Cardiac septum (tissue), 1 donor: ENCODE measurements at places on chromosomes 7 and 10.
A peak's percentile ranks its signal among the peaks of the same experiment; 100 is the strongest.

DNA sequence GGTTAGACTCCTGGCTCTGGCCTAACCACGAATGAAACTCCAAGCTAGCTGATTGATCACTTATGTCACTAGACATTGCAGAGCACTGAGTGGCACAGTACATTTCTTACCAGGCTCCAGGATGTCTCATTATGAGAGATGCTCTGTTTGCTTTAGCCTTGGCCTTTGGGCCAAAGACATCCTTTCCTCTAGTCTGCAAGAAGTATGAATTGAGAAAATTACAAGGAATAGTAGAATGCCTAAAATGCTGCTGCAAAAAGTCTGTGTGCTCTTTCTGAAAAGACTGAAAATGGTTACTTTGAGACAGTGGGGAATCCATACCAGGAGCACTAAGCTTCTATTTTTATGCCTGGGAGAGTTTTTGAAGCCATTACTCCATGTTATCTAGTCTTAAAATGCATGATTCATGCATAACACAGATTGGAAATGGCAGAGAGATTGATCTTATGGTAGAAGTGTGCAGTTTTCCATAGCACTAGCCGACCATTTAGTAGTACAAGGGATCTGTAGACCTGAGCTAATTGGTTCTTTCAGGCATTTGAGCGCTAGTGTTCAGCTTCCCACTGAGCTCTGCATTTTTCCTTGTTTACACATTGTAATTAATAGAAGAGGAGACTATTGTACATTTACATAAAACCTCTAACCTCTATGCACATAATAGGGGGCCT is 303.8 kb downstream of the PRKG1 start:
- no peak for DNase-seq

DNA sequence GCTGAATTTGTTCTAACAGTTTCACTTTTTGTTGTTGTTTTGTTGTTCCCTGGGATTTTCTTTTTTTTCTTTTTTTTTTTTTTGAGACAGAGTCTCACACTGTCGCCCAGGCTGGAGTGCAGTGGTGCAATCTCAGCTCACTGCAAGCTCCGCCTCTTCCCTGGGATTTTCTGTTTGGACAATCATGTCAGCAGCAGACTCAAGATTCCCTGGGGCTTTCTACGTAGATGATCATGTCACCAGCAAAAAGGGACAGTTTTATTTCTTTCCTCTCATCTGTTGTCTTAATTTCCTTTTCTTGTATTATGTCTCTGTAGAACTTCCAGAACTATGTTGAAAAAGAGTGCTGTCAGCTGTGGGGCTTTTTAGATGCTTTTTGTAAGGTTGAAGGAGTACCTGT is 241.4 kb downstream of the TNS3 start:
- DNase-seq: peak; percentile 39

GRCh38 chr10:80472234-80473095 is 18.4 kb downstream of the TSPAN14 start:
- DNase-seq: peak; percentile 17

GRCh38 chr7:131568970-131569369 is 12.5 kb upstream of the PODXL start:
- no peak for DNase-seq

DNA sequence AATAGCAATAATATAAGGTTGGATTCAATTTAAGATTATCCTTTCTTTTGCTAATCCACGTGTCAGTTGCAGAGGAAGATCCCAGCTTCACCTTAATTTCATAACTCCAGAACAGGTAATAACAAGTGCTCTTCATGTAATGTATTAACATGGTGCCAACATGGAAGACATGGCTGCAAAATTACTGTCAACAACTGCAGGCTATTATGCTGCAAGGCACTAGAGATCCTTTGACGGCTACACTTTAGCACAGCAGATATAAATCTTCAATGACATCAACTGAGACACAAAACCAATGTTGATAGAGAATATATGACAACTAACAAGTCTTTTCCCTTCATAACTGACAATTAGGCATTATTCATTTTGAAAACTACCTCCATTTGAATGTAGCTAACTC is 96.1 kb downstream of the RNF133 start:
- DNase-seq: no peak

DNA sequence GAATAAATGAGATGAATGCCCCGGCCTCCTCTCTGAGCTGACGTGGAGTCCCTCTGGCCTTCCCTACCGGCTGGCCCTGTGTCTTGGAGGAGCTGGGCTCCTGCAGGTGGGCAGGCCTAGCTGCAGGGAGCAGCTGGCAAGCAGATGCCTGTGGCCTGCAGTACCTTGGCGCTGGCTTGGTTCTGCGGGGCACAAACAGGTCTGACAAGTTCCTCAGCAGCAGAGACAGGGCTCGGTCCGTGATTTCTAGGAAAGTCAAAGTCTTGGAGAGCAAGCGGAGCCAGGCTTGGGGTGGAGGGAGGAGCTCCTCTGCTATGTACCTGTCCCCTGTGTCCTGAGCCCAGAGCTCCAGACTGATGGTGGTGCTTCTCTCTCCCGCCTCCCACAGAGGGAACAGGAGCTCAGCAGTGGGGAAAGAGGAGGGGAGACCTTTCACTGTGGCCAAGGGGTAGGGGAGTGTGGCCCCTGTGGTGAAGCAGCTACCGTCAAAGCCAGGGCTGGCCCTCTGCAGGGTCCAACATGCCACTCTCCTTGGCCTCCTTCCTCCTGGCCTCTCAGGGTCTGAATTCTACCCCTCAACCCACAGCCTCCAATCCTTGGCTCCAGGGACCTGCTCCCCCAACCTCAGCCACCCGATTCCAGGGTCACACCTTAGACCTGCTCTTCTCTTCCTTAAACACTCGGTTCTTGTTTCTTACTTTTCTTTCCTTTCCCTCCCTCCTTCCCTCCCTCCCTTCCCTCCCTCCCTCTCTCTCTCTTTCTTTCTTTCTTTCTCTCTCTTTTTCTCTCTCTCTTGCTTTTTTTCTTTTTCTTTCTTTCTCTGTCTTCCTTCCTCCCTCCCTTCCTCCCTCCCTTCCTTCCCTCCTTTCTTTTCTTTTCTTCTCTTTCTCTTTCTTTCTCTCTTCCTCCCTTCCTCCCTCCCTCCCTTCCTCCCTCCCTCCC is 20.1 kb downstream of the MYL10 start:
- no peak for DNase-seq

- no peak for DNase-seq
These were observed 2.9 kb upstream of the MYOZ1 start for GRCh38 chr10:73644015-73644743.

DNA sequence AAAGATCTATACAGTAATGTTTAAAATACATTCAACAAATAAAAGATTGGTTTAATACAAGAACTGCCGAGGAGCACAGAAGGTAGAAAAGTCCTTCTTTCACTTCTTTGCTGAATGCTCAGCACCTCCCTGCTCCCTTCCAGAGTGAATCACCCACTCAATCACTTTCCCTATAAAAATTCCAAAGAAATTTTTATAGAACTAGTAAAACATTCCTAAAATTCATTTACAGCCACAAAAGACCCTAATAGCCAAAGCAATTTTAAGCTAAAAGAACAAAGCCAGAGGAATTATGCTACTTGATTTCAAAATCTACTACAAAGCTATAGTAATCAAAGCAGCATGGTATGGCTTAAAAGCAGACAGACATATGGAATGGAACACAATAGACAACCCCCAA is 320.9 kb downstream of the PCLO start:
- DNase-seq: no peak

DNA sequence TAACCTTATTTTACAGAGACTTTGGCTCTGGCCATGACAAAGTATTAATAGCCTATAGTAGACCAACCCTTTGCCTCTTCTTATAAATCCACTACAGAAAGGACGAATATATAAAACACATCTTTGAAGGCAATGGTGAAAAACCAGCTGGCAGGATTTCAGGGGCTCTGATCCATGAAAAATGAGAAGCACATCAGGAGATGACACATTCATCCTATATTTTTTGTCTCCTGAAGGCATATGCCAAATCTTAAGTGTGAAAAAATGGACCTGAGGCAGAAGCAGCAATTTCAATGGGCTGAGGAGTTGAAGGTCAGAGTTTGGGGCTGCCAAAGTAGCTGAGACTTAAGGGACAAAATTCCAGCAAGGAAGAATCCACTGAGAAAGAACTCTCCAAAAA is 14.4 kb downstream of the RNF216 start:
- DNase-seq: no peak

DNA sequence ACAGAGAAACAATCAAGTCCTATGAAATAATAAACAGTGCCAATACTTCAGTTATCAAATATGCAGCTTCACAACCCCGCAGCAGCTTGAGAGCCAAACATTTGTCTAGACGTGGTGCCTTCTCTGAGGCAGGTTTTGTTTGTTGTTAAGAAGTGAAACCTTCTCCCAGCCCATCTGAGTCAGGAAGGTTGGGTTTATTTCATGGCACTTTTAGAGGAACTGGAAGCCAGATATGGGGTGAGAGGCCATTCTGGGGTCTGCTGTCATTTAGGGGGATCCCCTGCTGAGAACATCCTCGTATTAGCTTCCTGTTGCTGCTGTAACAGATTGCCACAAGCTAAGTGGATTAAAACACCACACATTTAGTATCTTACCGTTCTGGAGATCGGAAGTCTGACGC is 113.6 kb downstream of the GRK5 start:
- no peak for DNase-seq
